ENCODE measurements at places on chromosomes 5 and 9. TPM values are rescaled to one million over a fixed set of nuclear protein-coding genes. Genes with fewer than 3 reads are reported as not detected.

DNA sequence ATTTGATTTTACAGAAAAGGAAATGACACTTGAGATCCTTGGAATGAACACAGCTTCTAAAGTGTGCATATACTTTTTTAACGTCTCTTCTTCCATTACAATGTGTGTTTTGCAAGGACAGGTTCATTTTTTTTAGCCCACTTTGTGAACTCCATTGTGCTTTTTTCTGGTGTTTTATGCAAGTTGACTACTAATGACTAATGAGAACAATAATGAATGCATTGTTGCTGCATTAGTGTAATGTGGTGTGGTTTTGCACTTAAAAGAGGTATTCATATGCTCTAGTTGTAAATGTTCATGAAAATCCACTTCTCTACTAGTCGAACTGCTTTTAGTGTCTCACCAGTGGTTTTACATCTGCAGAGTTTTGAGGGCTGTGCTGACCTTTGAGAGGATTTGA is 93.6 kb downstream of the UHRF2 start:
- no peak for DNase-seq

DNA sequence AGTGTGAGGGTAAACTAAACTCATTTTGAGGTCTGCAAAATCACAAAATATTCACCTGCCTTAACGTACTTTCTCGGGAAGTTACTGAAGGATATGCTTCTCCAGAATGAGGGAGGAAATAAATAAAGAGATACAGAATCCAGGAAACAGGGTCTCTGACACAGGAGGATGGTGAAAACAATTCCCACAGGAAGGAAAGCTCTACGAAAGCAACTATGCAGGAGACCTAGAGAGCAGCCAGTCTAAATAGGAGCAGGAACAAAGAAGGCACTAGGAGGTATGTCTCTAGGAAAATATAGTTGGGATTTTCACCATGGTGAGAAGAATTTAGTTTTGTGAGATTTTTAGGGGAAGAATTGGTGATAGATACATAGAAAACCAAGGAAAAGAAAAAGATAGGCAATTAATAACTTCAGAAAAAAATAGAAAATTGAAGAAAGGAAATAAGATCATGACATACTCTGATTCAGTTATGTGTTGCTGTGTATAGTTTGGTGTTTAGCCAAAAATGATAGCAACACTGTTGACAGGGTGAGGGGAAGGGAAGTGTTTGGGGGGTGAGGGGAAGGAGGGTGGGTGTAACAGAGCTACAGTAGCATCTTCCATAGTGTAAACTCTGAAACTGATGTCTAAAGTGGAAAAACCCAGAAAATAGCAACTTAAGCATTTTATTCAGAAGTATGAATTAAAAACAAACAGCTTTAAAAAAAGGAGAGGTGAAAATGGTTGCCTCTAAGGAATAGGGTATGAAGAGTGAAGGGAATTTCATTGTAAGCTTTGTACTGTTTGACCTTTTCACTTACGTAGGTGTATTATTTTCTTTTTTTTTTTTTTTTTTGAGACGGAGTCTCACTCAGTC is 9.8 kb downstream of the GPR21 start:
- no peak for DNase-seq

DNA sequence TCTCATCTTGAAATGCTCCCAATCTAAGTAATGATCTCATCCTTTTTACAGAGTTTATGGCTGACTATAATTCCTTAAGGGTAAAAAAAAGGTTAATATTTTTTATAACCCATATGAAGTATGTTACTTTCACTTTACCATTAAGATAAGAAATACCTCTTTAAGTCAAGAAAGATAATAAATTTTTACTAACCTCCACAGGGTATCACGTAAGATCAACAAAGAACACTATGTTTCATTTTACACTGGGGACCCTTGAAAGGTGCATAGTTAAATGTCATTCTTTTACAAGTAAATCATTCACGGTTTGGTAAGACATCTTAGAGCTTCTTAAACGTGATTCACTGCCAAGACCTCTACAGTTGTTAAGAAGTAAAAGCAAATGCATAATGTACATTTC is 472.7 kb upstream of the CDH9 start:
- no peak for DNase-seq

DNA sequence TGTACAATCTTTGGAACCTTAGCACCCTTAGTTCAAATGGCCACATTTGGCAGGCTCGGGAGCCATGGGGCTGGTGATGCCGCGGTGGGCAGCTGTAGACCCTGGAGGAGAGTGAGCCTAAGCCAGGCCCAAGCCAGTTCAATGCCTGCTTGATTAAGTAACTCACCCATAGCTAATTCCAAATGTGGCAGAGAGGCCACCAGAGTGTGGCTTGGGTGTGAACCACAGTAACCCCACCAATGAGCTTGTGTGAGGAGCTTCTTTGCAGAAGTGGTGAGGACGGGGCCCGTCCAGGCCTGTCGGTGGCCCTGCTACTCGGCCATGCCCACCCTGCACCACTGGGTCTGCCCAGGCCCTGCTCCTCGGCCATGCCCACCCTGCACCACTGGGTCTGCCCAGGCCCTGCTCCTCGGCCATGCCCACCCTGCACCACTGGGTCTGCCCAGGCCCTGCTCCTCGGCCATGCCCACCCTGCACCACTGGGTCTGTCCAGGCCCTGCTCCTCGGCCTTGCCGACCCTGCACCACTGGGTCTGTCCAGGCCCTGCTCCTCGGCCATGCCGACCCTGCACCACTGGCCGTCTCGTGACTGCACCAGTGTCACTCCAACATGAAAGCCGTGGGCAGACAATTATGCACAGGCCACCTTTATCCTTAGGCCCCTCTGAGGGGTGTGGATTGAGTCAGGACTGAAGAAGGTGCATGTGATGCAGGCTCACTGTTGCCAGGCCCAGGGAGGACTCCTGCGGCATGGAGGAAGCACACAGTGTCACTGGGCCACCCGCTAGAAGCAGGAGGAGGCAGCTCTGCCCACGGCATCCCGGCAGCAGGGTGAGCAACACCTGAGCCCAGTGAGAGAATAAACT is 75.4 kb downstream of the MRPL36 start:
- no peak for DNase-seq

GRCh38 chr5:163914910-163915309 is 409.5 kb downstream of the MAT2B start:
- no peak for DNase-seq

The PCDHA6 gene
- not detected for total RNA-seq

The IFNA4 gene
- total RNA-seq = not detected

Measured in naive thymus-derived CD4-positive, alpha-beta T cell (primary cell).